Osteocyte (in vitro differentiated cells): ENCODE measurements at places on chromosomes 7 and 10.

- no peak for DNase-seq
These were observed 53.3 kb downstream of the AKAP9 start for GRCh38 chr7:91993976-91994375.

- no peak for DNase-seq
These were observed 9.3 kb downstream of the TCAF1 start for GRCh38 chr7:143892527-143893300.

DNA sequence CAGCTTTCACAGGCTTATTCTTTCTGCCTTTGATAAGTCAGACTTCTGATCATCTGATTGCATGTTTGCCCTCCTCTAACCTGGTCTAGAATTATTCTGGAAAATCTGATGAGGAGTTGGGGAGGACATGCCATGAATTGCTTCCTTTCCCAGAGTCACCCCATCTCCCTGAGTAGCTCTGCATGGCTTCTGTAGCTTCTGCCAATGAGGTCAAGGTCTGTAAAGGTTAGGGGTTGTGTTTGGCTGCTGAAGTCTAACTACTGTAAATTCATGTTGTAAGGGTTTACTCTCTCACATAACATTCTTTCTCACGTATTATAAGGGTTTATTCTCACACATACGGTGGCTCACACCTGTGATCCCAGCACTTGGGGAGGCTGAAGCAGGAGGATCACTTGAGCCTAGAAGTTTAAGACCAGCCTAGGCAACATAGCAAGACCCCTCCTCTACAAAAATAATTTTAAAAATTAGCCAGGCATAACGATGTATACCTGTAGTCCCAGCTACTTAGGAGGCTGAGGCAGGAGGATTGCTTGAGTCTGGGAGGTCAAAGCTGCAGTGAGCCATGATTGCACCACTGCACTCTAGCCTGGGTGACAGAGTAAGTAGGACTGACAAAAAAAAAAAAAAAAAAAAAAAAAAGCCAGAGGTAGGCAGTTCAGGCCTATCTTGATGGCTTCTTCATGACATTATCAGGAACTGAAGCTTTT, 10.7 kb downstream of the GSTO2 start:
- no peak for DNase-seq

DNA sequence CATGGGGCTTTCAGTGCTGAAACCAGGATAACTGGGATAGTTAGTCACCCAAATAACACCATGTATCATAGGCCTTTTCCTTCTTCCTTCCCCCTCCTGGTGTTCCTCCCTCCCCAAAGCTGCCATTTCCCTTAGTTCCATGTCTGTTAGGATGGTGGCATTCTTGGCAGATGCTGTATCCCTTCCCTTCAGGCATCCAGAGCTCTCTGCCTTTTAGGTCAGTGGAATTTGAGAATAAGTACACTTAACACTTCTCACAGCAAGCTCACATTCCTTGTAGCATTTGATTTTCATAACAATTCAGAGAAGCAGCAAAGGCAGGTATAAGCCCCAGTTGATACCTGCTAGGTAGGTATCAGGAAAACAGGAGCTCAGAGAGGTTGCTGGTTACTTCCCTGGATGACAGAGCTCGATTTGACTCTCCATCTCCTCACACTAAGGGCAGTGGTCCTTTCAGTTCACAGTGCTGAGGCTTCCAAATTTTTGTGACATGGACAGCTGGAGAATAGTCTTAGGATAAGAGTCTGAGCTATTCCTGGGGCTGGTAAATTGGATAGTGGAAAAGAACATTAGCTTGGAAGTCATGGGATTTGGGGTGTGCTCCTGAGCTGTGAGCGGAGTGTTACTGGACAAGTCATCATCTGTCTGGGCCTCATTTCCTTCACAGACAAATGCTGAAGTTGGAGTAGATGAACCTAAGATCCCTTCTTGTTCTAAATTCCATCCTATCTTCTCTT, 108.7 kb upstream of the RHOBTB1 start:
- no peak for DNase-seq

DNA sequence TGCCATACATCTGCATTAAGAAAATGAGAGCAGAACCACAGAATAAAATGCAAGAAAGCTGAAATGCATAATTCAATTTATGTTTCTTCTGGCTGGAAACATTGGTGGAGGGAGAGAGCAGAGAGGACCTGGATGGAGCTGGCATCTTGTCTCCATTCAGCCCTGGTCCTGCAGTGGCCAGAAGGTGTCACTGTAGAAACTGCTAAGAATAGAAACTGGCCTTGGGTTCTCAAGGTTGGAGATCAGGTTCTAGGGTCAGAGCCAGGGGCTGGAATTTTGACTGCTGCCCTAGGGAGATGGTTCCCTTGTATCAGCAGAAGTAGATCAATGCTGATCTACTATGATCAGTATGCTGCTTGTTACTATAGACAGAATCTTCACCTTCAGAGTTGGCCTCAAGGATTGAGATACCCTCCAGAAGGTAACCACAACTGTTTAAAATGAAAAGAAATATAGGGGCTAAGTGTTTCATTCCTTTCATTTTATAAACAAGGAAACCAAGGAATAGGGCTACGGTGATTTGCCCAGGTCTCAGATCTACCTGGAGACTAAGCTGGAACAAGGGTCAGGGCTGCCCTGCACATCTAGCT, 13.1 kb downstream of the TAS2R41 start:
- no peak for DNase-seq

DNA sequence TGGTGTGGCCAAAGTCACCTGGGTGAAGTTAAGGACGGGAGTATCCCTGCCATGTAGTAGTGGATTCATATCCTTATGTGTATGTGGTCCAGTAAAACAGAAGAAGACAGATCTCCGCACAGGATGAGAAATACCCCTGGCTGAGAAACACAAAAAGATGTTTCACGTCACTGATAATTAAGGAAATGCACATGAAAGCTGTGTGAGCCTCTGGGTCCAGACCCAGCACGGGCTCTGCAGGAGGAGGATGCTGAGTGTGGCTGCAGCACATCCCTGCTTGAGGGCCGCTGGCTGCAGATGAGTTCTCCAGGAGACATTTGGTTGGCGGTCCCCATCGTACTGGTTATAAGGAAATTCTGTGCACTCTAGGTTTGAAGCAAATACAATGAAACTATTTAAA, 8.2 kb upstream of the SUN1 start:
- no peak for DNase-seq

DNA sequence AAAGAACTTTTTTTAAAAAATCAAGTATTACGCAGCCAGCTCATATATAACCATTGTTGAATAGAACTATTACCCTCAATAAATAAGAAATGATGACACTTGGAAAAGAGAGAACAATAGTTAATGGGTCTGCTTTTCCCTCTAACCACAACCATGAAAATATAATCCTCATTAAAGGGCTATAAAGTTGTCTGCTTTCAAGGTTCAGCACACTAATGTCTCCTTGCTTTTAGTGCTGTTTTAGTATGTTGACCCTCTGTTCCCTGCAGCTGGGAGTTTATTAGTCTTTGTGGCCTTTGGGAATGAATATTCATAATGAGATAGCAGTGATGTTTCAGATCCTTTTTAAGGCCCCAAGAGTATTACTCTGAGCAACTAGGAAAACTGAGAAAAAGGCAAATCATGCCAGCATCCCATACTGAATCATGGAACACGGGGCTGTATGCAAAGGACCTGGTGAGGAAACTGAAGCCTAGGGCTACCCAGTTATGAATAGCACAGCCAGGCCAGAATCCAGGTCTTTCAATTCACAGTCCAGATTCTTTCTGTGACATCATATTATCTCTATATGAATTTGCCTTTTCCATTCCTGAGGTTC, 332.0 kb upstream of the LRGUK start:
- DNase-seq: no peak

DNA sequence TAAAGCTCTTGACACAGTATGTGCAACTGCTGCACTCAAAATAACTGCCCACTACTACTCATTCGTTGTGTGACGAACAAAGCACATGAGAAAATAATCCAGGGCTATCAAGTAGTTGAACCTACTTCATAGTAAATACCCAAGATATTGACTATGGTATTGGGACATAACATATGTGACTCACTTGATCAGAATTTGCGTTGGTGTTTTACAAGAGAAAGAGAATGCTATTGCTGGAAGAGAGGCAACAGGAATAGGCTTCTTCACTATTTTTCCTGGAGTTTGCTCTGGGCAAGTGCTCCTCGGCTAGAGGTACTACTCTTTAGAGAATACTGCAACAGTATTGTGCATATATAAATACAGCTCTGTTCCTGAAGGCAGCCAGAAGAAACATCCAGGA, 2.5 kb downstream of the DGKB start:
- DNase-seq: no peak

GRCh38 chr10:84204122-84204521, 9.8 kb downstream of the CDHR1 start:
- DNase-seq: no peak

- no peak for DNase-seq
These were observed 1020.6 kb downstream of the XPNPEP1 start for GRCh38 chr10:108902619-108903285.

- DNase-seq: no peak
These were observed 324.7 kb upstream of the C7orf33 start for GRCh38 chr7:148265896-148266295.

- DNase-seq: no peak
These were observed 37.0 kb downstream of the WNT2 start for GRCh38 chr7:117285826-117286225.

DNA sequence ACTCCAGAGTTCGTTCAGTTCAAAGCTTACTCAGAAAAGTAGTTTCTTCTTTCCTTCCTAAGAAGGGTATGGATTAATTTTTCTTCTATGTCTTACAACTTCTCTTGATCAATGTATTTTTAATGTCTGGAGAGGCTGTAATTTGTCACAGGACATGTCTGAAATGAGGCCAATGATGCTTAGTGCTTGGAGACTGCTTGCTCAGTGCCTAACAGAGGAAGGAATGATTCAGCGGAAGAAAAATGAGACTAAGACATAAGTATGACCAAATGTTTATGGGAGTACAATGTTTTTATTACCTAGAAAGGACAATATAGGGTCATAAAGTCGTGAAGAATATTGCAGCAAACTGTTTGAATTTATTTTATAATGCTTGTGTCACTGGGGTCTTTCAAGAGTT, 43.3 kb downstream of the GPR37 start:
- no peak for DNase-seq

- DNase-seq: no peak
These were observed 132.6 kb downstream of the ST7 start for GRCh38 chr7:117085769-117086463.

DNA sequence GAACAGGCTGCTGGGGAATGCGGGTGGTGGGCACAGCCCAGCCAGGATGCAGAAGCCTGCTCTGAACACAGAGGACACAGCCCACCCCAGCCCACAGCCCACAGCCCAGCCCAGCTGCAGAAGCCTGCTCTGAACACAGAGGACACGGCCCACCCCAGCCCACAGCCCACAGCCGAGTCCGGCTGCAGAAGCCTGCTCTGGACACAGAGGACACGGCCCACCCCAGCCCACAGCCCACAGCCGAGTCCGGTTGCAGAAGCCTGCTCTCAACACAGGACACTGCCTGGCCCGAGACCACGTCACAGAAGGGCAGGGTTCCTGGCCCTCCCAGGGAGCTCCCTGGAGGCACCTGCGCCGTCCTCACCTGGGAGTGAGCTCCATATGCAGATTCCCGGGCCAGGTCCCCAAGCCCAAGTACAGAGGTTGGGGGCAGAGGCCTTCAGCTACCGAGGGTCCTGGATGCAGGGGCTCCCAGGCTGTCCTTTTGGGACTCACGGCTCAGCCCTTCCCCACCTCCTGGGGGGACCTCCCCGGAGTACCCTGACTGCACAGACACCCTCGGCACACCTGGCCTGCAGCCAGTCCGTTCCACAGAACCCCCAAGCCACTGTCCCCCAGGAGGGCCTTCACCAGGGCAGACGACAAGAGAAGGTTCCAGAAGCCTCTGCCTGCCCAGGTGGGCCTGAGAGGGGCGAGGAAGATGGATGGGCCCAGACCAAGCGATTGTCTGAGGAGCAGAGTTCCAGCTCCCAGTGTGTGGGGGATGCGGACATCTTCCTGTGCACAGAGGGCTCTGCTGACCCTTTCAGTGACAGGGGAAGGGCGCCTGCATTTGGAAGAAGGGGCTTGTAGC, 23.7 kb upstream of the FOXL3 start:
- DNase-seq: no peak

DNA sequence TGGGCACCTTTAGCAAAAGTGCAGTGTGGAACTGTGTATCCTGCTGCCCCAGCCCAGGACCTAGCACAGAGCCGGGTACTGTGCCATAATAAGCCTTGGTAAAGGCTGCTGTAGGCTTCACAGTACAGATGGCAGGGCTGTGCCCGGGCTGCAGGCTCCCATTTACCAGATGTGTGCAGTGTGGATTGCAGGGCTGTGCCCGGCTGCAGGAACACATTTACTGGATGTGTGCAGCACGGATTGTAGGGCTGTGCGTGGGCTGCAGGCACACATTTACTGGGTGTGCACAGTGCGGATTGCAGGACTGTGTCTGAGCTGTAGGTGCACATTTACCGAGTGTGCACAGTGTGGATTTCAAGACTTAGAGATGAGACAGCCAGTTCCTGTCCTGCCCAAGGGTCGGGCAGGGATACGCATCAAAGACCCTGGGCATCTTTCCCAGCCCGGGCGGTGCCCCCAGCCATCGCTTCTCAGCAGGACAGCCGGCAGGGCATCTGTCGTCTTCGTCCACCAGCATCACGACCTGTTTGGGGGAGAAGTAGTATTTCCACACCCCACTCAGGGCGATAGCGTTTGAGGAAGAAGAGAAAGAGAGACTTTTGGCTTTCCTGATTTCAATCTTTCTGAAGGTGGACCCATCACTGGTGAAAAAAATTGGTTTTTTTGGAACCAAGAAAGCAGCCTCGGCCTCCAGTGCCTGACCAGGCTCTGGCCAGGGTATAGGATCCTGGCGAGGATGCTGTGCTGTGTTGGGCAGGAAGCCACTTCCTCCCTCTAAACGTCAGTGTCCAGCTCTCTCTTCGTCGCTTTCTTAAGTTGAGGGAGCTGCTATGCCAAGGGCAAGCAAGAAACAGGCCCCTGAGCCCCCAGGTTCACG, 180.8 kb downstream of the CUX1 start:
- no peak for DNase-seq

DNA sequence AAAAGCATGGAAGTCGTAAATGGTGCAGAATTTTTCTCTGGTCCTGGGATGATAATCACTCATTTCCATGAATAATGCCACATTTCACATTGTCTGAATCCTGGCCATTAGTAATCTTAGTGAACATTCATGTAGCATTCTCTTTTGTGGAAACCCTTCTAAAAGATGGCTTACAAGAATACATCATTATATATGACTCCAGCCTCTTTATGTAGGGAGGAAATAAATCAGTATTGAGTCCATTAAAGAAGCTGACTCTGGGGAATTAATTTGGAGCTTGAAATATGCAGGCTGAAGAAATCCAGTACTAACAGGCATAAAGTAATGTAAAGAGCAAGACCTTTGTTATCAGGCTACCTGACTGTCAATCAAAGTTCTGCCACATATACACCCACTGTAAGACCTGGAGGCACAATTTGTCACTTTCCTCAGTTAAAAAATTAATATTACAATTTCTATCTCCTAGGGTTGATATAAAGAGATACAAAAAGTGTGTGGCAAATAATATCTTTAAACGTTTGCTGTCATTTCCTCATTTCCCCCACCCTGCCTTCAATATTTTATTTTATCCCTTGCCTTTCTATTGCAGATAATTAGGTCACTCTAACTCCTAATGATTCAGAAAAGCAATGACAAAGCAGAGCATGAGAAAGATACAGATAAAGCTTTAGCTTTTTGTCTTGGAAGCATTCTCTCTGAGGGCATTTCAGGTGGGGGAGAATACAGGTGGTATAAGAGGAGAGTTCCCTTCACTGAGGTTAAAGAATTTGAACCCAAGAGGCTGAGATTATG, 1122.0 kb upstream of the GHITM start:
- no peak for DNase-seq

- DNase-seq: no peak
These were observed 443.2 kb upstream of the AKR1E2 start for GRCh38 chr10:4382811-4383210.

- DNase-seq: no peak
These were observed 246.1 kb downstream of the TNS3 start for GRCh38 chr7:47335557-47336471.
